Erythroblast (primary cell): ENCODE measurements at places on chromosomes 1 and 21.

DNA sequence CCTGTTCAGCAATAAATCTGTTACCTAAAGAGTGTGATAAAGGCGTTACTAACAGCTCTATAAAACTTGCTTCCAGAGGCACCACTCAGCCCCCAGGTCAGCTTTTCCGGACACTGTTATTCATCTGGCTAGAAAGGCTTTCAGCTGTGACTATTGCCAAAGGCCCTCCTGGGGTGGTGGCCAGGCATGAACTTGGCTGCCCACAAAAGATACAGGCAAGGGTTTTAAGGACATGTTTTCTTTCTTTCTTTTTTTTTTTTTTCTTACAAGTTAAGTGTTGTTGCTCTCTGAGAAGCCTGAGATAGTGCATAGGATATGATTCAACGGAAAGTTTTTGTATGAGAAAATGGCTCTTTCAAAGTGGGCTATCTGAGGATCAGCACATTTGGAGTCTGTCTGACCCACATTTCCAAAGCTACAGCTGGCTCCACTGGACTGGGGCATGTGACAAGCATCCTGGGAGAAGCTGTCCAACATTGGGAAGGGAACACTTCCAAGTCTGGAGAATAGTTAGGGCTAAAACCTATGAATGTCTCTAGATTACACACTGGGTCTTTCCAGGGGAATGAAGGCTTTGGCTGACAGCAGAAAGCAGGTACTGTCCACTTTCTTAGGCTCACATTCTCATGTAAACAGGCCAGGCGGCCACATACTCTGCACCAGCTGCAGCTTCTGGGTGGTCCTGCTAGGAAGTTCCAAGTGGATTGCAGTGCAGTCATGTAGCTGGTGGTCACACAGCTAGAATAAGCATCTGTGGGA is 639.7 kb downstream of the LMO4 start:
- DNase-seq, result no peak

- no peak for DNase-seq
Measured at GRCh38 chr1:156247460-156248322, at the start of gene PAQR6. Gene PAQR6 (minus strand): TSS chr1:156248056. CDS start chr1:156246731, 1,325 bp downstream.

DNA sequence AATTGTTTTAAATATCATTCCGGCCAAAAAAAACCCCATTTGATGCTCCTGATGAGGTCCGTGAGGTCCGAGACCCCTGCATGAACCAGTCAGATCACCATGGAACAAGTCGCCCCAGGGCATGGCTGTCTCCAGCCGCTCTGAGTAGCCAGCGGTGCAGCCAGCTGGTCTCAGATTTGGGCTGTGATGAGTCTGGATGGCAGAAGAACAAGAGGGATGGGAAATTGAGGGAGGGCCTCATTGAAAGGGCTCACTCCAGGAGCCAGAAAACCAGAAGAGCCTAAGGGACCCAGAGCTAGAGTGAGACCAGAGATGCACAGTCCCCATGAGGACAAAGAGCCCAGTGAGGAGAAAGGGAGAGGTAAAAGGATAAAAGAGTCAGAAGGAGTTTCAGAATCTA is 174.0 kb downstream of the TOMM20 start:
- DNase-seq, result no peak

DNA sequence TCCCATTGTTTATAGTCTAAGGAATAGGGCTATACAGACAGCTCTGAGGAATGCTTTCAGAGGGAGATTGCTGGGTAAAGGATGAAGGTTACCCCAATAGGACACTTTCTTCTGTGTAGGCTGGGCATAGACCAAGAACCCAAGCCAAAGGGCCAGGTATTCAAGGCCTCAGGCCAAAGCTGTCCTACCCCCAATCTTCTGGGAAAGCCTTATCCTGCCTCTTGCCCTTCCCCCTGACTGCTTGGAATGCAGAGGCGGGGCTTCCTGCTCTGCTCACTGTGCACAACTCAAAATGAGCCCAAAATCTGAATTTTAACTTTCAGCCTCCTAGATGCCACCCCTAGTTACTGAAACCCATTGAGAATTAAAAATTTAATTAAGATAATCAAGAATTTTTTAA is 2.2 kb downstream of the OR10Z1 start:
- DNase-seq, result no peak

DNA sequence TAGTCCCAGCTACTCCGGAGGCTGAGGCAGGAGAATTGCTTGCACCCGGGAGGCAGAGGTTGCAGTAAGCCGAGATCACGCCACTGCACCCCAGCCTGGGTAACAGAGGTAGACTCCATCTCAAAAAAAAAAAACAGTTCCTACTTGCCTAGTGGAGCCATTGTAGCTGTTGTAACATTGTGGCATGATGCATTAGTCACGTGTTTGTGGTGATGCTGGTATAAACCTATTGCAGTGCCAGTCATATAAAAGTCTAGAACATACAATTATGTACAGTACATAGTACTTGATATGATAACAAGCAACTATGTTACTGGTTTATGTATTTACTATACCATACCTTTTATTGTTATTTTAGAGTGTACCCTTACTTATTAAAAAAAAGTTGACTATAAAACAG is 16.2 kb downstream of the KYAT3 start:
- no peak for DNase-seq

DNA sequence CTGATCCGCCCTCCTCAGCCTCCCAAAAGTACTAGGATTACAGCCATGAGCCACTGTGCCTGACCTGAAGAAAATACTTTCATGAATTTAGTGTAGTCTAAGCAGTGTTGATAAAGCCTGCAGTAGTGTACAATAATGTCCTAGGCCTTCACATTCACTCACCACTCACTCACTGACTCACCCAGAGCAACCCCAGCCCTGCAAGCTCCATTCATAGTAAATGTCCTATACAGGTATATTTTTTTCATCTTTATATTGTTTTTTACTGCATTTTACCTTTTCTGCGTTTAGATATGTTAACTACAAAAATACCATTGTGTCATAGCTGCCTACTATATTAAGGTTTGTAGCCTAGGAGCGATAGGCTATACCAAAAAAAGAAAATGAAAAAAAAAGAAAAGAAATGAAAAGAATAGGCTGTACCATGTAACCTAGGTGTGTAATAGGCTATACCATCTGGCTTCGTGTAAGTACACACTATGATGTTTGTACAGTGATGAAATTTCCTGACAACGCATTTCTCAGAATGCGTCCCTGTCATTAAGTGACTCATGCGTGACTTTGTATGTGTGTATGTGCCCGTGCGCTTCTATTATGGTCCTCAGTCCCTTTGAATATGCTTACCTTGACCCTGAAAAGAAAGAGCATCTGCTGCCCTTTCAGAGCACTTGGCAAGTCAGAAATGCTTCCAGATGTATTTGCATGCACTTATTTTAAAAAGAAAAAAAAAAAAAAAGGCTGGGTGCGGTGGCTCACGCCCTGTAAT is 9.2 kb upstream of the SLAMF8 start:
- no peak for DNase-seq

DNA sequence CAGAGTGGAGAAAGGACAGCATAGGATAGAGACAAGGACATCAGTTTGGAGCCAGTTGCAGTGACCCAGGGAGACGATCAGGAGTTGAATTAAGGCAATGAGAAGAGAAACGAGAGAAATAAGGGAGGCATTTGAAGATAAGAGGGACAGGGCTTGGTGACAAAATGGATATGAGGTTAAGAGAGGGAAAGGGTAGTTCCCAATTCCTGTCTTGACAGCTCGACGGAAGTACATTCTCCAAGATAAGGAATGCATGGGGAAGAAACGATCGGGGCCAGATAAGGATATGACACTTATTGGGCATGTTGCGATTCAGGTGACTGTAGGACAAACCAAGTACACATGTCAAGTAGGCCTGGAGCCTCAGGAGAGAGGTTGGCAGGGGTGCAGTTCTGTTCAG is 18.7 kb upstream of the KCNN3 start:
- DNase-seq, result no peak

- no peak for DNase-seq
Measured at GRCh38 chr1:100794748-100795645, 75.5 kb downstream of the VCAM1 start.

GRCh38 chr1:222919478-222919865 is 104.6 kb downstream of the DISP1 start:
- DNase-seq, result no peak

DNA sequence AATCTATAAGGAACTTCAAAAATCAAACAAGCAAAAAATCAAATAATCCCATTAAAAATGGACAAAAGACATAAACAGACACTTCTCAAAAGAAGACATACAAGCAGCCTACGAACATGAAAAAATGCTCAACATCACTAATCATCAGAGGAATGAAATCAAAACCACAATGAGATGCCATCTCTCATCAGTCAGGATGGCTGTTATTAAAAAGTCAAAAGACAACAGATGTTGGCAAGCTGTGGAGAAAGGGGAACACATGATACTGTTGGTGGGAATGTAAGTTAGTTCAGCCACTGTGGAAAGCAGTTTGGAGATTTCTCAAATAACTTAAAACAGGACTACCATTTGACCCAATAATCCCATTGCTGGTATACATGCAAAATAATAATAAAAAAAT is 226.4 kb downstream of the S1PR1 start:
- DNase-seq, result no peak

DNA sequence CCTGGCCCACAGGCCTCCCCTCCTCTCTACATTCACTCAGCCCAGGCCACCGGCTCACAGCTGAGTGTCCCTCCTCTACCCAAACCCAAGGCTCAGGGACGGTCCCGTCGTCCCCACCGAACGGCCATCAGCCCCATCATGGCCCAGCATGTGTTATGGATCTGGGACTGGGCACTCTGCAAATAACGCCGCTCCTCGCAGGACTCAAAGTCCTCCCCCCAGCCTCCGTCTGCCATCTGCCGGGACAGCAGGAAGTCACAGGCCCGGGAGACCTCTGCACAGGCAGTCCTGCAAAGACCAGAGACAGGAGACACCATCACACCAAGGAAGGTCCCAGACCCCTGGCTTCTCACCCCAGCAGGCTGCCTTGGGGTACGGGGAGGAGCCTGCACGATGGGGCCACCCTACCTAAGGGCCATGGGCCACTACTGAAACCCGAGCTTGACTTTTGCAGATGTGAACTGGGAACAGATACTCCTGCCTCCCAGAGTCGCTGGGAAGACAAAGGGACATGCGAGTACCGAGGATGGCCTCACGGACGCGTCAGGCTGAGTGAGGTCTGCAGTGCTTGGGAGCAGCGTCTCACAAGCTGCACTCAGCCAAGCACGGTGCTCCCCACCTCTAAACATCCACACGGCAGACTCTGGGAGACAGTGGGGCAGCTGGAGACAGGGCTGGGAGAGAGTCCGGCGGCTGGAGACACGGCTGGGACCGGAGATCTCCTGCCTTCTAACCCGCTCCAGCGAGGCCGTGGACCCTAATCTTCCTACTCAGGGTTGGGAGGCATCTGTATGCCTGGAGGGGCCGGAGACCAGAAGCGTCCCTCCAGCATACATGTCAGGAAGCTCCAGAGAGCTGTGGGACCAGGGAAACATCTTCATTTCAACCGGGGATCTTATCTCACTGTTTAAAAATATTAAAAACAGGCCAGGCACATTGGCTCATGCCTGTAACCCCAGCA is 10.4 kb upstream of the SPATC1L start:
- no peak for DNase-seq

GRCh38 chr21:25589887-25590286 is 17.4 kb downstream of the MRPL39 start:
- no peak for DNase-seq

DNA sequence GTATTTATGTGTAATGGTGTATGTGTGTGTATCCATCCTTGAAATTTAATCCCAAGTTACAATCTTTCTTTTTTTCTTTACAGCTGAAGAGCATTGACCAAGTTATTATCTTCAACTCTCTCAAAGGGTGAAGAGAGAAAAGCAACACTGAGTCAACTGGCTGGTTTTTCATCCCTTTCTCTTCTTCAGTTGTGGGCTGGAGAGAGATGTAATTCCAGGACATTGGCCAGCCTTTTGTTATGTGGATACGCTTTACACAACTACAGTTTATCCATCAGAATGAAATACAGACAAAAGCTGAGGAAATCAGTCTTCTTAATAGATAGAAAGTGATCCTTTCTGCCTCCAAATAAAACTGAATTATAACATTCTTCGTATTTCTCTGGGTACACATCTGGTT is 357.0 kb upstream of the NCAM2 start:
- no peak for DNase-seq

DNA sequence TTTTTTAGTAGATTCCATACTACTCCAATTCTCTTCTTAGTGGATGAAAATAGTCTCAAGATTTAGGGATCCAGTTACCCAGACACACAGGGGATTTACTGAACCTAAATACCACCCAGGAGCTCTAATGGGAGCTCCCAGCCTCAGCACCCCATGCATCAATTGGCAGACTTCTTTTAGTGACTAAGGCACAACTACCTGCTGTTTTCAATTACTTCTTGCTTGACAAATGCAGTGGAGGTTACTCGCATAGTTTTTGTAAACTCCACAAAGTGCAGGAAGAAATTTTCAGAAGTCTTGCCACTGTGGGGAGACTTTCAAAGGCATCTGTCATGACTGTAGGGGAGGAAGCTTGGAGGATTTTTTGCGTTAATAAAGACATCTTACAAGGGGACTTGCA is 35.5 kb upstream of the MAP10 start:
- DNase-seq, result no peak

DNA sequence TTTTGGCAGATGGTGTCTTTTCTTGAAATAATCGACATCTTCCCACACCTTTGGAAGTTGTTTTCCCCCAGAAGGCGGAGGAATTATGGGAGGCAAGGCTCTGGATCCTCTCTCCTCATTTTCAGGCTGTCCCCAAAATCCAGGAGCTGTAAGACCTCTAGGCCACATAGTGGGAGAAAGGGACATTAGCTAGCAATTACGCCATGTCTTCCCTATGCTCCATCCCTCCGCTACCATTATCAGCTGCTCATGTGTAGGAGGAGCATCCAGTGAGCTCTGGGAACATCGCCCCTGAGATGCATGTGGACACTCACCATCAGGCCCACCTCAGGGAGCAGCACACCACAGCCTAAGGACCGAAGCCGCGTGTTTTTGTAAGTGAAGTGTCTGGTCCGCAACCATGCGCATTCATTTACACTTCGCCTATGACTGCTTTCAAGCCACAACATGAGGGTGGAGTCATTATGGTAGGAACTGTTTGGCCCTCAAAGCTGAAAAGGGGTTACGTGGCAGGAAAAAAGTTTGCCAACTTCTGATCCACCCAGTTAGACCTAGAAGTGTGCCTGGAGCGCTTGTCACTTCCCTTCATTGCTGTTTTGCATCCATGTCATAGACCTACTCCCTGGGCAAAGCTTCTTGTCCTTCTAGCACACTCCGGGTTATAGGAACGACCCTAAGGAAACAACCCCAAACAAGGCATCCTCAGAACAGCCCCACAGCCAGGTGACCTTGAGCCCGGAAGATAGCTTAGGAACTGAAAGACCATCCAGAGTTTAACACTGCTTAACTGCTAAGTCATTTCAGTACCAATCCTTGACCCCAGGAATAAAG is 85.5 kb downstream of the C1orf94 start:
- DNase-seq, result no peak

DNA sequence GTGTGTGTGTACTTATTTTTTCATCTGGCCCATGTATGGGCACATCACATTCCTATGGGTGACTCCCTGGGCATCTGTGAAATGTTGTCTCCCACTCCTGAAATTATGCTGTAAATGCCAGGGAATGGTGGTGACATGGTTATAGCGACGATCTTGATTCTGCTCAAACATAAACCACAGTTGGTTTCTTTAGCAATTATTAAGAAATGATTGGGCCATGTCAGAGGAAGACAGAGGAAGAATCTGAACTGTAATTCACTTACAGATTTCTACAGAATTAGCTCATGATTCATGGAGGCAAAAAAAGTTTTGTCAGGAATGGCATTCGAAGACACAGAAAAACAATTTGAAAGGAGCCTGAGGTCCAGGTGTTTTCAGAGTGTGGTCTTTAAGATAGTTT is 25.8 kb upstream of the KCNE1 start:
- no peak for DNase-seq
